Esophagus squamous epithelium (tissue), 5 donors: ENCODE measurements at places on chromosomes 2 and 18.

- no peak for DNase-seq
Observed at GRCh38 chr18:39149211-39149806, 1583.7 kb upstream of the CELF4 start.

- no peak for DNase-seq
Observed at GRCh38 chr2:194705398-194705797, 951.6 kb upstream of the SLC39A10 start.

- DNase-seq = no peak
Observed at GRCh38 chr18:4196351-4196750, 258.8 kb downstream of the DLGAP1 start.

GRCh38 chr2:109582928-109583895 lies 30.6 kb downstream of the SEPTIN10 start:
- no peak for DNase-seq

DNA sequence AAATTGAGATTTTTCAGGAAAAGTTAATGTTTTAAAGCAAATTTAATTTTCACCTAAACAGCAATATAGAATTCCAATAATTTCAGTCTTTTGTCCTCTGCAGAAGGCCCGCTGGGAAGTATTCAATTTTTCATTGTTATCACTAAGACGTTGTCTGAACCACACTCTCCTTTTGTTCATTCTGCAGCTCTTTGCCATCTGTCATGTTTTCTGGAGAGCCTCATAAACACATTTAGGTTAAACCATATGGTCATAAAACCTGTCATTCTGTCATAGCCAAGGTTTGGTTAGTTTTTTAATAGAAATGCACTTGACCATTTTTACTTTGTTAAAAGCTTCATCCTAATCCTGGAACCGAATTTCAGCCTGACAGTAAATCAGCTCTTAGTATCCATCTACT lies 54.0 kb upstream of the PGAP1 start:
- DNase-seq = no peak

- no peak for DNase-seq
Observed at GRCh38 chr2:159256159-159256558, 30.3 kb downstream of the WDSUB1 start.

- no peak for DNase-seq
Observed at GRCh38 chr2:219445220-219445640, 10.6 kb downstream of the SPEG start.

GRCh38 chr2:174925046-174925784 lies 80.0 kb downstream of the CHN1 start:
- DNase-seq = no peak

- DNase-seq = no peak
Observed at GRCh38 chr2:235501673-235502031, 7.8 kb downstream of the AGAP1 start.

- DNase-seq = no peak
Observed at GRCh38 chr18:63054901-63055584, 264.5 kb downstream of the BCL2 start.

GRCh38 chr2:12428324-12428723 lies 288.4 kb upstream of the TRIB2 start:
- no peak for DNase-seq

- DNase-seq = no peak
Observed at GRCh38 chr2:232473467-232473890, 14.2 kb downstream of the ECEL1 start.

DNA sequence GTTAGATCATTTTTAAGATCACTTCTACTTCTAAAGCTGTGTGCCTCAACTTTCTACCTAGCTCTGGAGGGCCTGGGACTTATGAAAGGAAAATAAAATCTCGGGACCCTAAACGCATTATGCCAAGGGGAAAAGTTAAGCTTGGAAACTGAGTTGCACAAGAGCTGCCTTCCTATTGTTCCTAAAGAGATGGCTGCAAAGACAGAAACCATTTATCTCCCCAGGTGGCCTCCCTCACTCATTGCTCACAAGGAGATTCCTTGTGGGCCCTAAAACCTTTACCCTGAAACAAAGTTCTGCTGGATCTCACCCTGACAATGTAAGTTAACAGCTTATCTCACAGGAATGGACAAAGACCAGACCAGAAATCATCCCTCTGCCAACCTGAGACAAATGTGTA lies 26.8 kb downstream of the TUBB6 start:
- DNase-seq = no peak

DNA sequence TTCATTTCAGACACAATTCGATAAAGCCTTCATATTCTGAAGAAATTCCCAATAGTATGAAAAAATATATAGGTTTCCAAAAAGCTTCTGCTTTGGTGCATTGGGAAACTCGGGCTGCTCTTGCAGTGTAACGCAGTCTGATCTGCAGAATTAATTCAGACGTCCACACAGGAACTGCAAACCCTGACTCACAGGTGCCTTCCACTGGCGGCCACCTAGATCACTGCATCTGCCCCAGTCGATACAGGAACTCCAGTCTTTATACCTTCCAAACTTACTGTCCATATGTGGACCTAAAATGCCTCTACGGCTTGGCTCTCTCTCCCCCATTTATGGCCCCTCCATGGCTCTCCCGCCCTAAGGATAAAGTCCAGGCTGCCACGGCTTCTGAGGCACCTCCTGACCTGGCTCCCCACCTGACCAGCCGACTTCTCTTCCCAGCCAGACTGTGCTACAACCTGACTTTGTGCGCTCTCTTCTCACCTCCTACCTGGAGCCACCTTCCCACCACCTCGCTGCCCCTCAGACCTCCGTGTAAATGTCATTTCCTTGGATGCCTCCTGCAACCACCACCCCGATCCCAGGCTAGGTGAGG lies 39.7 kb downstream of the L3MBTL4 start:
- no peak for DNase-seq

- DNase-seq = no peak
Observed at GRCh38 chr2:174263997-174264396, 15.7 kb upstream of the OLA1 start.

- DNase-seq = no peak
Observed at GRCh38 chr2:235611756-235612155, 117.9 kb downstream of the AGAP1 start.

DNA sequence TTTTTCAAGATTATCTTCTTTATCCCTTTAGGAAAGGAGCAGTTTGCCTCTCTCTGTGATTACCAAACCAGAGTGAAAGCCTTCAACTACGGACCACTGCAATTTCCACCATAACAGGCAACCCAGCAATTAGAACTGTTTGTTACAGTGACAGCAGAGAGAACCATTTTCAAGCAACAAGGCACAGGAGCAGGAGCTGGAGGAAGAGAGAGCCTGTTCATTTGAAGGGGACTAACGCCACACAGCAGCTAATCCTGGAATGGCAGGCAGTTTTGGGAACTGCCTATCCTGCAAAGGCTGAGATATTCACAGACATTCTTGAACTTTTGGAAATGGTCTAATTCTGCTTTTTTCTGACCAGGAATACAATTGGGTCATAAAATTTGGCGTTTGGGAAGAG lies 1541.9 kb upstream of the PIK3C3 start:
- no peak for DNase-seq

DNA sequence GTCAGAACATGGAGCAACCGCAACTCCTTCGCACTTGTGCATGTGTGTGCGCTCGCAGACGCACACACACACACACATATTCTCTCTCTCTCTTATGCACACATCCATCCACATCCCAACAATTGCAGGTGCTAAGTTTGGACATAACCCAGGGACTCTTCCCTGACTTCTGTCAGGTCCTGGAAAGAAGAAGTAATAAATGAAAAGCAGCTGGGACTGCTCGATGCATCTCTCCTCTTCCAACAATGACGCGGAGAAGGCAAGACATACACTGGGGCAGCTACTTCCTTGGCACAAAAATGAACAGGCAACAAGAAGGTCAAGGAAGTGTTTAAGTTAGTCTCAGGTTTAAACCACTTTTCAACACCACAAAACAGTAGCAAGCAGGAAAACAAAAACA lies 23.6 kb downstream of the STARD7 start:
- no peak for DNase-seq

DNA sequence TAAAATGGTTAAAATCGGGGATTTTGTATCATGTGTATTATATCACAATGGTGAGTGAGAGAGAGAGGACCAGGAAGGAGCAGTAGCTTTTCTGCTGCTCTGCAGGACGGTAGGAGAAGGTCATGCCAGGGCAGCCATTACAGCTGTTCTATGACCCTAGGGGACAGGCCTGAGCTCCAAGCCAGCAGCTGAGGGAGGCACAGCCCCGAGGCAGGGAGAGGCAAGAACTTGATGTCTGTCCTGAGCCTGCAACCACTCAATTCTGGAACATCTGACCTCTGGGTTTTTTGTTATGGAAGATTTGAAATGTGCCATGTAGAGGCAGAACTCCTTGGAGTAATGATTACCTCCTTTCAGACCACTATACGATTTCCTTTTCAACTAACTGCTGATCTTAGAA lies 135.8 kb upstream of the SH3BP4 start:
- no peak for DNase-seq

DNA sequence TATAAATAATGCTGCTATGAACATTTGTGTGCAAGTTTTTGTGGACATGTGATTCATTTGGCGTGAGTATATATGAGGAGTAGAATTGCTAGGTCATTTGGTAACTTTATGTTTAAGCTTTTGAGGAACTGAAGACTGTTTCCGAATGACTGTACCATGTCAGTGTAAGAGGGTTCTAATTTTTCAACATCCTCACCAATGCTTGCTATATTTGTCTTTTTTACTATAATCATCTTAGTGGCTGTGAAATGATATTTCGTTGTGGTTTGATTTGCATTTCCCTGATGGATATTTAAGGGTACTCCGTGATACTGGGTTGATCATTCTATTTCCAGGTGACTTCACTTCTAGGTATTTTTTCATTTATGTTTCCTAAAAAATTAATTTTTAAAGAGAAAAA lies 241.1 kb downstream of the BCL2 start:
- no peak for DNase-seq

DNA sequence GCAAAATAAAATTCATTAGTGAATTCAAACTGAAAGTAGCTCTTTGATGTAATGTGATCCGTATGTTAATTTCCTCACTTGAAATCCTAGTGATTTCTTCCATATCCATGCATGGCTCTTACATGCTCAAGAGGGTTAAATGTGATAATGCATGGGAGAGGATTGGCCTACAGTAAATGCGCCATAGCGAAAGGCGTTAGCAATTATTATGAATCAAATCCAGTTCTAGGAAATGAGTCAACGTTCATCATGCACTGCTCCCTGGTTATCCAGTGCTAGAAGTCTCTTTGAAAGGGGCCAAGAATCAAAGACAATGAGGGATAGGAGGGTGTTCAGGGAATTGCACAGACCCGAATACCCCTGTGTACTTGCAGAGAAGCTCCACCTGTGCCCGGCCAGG lies 101.4 kb upstream of the RASGRP3 start:
- DNase-seq = no peak

DNA sequence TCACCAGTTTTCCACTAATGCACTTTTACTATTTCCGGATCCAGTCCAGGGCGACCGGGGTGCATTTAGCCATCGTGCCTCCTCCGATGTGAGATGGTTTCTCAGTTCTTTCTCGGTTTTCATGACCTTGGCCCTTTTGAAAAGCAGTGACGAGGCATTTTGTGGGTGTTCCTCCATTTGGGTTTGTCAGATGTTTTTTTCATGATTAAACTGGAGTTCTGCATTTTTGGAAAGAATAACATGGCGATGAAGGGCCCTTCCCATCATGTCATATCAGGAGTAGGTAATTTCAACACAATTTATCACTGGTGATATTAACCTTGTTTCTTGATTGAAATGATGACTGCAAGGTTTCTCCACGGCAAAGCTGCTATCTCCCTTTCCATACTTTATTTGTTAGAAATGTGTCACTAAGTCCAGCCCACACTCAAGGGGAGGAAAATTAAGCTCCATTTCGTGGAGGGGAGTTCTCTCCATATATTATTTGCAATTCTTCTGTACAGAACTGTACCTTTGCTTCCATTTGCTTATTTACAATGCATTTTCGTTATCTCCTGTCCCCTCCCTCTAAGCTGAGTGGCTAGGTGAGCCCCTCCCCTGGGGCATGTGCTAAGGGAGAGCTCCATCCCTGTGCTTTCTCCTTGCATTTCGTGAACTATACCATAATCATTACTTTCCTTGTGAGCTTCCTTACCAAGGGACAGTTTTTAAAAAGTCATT lies 8.9 kb upstream of the KLF11 start:
- no peak for DNase-seq

DNA sequence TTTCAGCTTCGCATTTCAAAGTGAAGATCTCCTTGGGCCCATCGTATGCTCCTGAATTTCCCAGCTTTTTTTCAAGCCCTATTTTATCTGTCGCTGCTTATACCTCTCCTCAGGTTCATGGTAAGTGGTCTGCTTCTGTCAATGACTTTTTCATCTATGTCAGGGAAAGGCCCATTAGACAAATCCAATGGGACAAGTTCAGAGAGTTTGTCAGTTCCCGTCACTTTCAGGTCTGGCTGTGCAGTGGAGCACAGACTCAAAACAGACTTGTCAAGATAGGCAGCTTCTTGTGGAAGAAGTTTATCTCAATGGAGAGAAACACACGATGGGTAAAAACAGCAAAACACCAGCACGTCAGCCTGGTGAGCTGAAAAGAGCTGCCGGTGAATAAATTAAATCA lies 100.9 kb upstream of the KLF7 start:
- DNase-seq = no peak

- DNase-seq = no peak
Observed at GRCh38 chr2:210555555-210555954, 844 bp upstream of the CPS1 start.

GRCh38 chr2:18976168-18976961 lies 382.1 kb downstream of the OSR1 start:
- no peak for DNase-seq

DNA sequence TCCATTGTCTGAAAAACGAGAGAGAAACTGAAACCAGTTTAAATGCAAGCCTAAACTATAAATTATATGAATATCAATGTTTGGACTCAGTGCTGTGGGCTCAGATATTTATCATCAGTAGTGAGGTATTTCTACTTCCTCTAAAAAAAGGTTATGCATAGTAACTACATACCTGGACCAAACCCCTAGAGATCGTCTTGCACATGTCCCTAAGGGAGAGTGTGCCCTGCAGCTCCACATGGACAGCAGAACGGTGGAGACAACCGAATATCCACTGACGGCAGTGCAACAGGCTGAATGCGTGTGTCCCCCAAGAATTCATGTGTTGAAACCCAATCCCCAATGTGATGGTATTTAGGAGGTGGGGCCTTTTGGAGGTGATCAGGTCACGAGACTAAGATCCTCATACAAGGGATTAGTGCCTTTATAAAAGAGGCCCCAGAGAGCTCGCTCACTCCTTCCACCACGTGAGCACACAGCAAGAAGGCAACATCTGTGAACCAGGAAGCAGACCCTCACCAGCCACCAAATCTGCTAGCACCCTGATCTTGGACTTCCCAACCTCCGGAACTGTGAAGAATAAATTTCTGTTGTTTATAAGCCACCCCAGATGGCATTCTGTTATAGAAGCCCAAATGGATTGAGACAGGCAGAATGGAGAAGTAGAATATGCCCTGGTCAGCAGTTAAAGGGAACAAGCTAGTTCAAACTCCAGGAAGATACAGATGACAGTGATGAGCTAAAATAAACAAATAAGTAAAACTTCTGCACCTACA lies 208.4 kb downstream of the ANAPC1 start:
- no peak for DNase-seq
